ENCODE measurements at places on chromosomes 7 and 10. TPM values are rescaled to one million over a fixed set of nuclear protein-coding genes. Genes with fewer than 3 reads are reported as not detected.

PIK3CG gene
- total RNA-seq, result not detected

CEP55 gene
- total RNA-seq, result 2.7 TPM

NYAP1 gene
- total RNA-seq, result 0.81 TPM

DNA sequence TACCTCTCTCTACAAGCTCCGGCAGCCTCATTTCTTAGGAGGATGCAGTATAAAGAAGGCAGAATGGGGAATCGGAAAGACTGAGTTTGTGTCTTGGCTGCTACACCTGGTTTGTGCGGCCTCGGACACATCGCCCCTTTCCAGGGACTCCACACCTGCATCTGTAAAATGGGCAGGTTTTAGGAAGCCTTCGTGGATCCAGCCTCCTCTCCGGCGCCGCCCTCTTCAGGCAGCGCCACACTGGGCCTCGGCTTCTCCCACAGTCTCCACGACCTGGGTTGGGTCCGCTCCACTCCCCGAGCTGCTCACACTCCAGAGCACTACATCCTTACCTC, 341 bp downstream of the GOT1 start:
- DNase-seq, result no peak

GRCh38 chr7:150963707-150964559, 14.2 kb downstream of the KCNH2 start:
- DNase-seq, result no peak

- DNase-seq, result no peak
These were observed 294.2 kb downstream of the IPMK start for GRCh38 chr10:57973451-57973850.
